Fibroblast of skin of right biceps (primary cell): ENCODE measurements at places on chromosomes 11 and 22.

DNA sequence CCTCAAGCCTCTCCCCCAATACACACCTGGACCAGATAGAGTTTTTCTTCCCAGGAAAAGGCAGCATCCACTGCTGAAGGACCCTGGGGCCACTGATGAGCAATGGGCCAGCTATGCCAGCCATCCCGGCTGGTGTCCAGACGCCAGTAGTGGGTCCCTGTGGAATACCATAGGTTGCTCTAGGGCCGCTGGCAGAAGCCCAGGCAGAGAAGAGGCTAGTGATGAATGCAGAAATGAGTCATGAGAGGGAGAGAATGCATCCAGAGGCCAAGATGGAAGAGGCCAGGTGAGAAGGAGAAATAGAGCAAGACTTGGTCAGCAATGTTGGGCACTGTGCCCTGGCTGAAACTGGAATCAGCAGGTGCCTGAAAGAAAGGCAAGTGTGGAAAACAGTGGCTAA lies 8.9 kb downstream of the HPX start:
- peak; percentile 79 for DNase-seq

DNA sequence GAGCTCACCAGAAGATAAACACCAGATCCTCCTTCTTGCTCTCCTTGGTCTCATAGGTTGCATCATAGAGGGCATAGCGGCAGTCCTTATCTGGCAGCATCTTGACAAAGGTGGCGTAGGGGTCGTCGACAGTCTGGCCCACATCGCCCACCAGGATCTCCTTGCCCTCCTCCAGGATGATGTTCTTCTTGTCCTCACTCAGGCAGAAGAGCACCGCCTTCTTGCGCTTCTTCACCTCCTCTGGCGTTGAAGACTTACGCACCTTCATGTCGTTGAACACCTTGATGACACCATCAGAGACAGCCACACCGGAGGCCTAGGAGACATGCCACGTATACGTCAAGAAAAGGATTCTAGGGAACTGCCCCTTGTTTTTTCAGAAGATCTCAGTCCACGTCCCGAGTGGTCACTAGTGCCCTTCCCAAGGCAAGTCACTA lies 2.0 kb downstream of the CFL1 start:
- DNase-seq: no peak

DNA sequence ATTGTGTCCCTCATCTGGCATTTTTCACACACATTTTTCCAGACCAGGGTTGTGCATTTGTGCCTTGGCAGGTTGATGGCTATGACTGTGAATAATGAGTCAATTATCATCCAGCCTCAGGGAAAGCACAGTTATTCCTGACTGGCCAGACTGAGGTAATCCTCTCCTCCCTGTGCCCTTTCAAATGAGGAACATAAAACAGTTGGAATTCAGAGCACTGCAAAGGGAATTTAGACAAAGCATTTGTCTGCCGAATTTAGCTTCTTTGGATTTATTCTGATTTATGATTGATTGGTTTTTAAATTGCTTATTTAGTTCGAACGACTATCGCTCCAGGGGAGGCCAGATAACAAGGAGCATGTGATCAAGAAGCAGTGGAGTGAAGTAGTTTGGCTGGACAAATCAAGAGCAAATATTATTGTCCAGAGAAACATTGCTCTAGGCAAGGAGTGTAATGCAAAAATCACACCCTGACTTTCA lies 30.8 kb upstream of the RAG2 start:
- no peak for DNase-seq

- no peak for DNase-seq
Measured at GRCh38 chr11:97229936-97230335, 840.1 kb downstream of the JRKL start.

GRCh38 chr11:12026331-12027211 lies 18.1 kb upstream of the DKK3 start:
- no peak for DNase-seq

- peak; percentile 95 for DNase-seq
Measured at GRCh38 chr11:70399681-70400112, 1.4 kb downstream of the CTTN start.

- DNase-seq: no peak
Measured at GRCh38 chr11:3101921-3102640, 44.9 kb upstream of the CARS1 start.

GRCh38 chr11:127013550-127013949 lies 13.0 kb upstream of the KIRREL3 start:
- DNase-seq: no peak

DNA sequence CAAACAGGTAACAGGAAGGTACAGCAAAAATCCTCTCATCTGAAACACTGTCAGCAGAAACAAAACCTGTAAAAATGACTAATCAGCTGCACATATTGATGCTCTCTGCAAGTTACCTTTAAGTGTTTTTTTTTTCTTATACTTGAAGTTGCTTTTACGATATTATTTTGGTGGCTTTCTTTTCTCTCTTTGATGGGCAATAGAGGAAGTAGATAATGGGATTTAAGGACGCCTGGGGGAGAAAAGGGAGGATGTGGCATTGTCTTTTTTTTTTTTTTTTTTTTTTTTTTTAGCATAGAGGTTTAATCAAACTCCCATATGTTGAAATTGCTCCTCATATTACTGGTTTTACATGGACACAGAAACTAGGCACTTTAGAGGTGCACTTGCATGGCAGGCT lies 11.4 kb upstream of the ADSL start:
- DNase-seq: no peak

DNA sequence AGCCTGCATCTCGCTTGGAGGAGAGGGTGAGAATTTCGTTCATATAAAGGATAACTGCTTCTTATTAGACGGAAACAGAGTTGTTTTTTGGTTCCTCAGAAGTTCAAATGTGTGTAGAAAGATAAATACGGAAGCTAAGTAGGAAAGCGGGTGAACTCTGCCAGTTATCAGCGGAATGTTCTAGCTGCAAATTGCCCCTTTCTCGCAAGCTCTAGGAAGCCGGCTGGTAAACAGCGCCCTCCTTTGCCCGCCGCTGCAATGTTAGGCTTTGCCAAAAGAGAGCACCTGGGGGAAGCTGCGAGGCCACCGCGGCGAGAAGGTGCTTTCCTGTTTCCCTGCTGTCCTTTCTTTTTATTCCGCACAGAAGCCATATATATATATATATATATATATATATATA lies 67.0 kb downstream of the IGLL5 start:
- DNase-seq: no peak

DNA sequence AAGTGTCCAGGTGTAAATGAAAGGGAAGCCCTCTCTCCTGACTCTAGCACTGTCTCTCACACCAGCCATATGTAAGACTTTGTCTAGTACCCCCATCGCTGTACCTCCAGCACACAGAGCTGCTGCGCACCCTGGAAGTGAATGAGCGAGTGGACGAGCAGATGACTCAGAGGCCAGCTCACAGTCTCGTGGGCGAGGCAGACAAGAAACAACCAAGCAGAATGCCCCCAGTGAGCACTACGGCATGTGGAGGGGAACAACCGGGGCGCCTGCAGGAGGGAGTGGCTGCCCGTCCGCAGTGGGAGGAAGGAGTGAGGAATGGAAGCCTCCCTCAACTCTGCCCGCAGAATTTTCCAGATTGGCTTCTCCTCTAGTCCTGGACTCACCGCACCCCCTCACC lies 46.4 kb downstream of the MCM5 start:
- DNase-seq: peak; percentile 83

DNA sequence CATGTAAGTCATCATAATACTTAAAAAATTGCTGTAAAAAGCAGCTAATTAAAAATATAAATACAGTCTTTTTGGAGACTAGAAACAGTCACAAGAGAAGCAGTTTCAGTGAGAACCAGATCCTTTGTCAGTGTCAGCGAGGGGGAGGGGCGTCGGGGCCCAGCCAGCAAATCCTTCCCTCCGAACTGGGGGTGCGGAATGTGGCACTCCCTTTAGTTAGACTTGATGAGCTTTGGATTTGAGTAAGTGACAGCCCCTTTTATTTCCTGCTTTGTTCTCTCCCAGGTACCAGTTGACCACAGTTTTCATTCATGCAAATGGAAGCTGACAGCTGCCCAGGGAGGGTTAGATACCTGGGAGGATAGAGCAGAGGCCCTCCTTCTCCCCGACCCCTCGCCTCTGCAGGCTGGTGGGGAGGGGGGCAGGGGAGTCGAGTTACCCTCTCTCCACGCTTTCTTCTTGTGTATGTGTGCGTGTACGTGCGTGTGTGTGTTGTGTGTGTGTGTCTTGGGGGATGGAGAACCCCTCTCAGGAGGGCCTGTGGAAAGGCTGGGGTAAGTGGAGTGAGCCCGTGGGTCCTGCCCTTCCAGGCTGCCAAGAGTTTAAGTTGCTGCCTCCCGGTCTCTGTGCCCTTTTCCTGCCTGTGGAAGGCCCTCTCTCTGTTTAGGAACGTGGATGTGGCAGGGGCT lies 38.3 kb downstream of the PTPRJ start:
- DNase-seq: peak; percentile 31
